ENCODE measurements at places on chromosomes 2 and 18. TPM values are rescaled to one million over a fixed set of nuclear protein-coding genes. Genes with fewer than 3 reads are reported as not detected.

The STK11IP gene
- 25.9 TPM for total RNA-seq

DNA sequence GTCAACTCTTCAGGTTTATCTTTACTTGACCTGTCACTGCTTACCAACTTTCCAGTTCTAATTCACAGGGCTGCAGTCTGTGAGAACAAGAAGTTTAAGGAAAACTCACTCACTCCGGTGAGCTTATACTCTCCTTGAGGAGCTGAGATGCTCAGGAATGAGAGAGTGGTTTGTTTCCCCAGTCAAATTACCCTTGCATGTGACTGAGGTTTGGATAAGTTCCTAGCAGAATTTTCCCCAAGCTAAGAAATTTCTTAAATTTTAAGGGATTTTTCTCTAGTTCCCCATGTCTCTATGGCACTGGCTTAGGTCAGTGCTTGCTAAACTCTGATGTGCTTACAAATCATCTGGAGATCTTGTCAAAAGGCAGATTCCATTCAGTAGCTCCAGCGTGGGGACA is 12.8 kb upstream of the CCDC85A start:
- DNase-seq = no peak

DNA sequence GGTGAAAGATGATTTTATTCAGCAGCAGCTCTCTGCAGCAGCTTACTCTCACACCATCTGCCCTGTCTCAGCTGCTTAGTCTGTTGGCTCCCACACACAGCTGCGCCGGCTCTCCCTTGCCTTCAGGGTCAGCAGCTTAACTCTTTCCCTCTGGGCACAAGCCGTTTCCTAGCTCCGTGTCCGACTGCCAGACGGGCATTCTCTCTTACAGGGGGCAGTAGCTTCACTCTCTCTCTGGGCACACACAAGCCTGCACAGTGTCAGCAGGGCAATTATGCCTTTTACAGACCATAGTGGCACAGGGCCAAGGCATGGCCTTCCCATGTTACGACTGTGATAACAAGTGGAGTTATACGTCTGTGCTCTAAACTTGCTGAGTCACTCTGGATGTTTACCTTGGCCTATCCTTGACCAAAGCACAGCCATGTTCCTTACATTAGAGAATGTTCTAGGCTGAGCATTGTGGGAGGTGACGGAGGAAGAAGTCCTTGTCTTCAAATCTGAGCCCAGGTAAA is 31.7 kb downstream of the PCARE start:
- DNase-seq = no peak

DNA sequence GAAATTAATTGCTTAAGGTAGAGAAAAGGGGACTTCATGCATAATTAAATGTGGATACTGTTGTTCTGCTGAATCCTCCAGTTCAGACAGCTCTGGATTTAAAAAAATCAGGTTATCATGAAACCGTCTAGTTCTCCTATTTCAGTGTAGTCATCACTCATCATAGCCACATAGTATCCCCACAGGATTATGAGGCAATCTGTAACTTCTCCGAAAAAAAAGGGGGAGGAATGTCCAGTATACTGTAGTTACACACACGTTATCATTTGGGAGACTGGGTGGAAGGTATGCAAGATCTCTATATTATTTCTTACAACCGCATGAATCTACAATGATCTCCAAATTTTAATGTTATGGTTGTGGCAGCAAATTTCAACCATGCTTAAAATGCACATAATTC is 114.0 kb downstream of the HIBCH start:
- no peak for DNase-seq

GRCh38 chr2:145064511-145064910 is 544.6 kb upstream of the ZEB2 start:
- no peak for DNase-seq

The BABAM2 gene
- total RNA-seq = 37.4 TPM

DNA sequence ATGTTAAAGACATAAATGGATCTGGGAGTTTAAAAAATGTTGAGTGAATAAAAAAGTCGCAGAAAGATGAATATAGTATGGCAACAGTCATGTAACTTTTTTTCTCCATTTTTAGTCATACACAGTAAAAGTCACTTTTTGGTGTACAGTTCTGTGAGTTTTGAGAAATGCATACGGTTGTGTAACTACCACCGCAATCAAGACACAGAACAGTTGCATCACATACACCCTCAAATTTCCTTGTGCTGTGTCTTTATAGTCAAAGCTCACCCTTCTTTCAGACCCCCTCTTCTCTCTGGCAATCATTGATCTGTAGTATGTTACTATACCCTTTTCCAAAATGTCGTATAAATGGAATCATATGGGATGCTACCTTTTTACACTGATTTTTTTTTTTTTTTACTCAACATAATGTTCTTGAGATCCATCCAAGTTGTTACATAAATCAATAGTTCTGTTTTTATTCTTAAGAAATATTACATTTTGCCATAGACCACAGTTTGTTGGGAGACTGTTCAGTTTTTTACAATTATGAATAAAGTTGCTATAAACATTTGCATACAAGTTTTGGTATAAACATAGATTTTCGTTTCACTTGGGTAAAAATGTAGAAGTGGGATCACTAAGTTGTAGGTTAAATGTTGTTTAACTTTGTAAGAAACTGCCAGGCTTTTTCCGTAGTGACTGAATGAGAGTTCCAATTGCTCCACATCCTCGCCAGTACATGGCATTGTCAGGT is 35.4 kb upstream of the AGFG1 start:
- DNase-seq = no peak

DNA sequence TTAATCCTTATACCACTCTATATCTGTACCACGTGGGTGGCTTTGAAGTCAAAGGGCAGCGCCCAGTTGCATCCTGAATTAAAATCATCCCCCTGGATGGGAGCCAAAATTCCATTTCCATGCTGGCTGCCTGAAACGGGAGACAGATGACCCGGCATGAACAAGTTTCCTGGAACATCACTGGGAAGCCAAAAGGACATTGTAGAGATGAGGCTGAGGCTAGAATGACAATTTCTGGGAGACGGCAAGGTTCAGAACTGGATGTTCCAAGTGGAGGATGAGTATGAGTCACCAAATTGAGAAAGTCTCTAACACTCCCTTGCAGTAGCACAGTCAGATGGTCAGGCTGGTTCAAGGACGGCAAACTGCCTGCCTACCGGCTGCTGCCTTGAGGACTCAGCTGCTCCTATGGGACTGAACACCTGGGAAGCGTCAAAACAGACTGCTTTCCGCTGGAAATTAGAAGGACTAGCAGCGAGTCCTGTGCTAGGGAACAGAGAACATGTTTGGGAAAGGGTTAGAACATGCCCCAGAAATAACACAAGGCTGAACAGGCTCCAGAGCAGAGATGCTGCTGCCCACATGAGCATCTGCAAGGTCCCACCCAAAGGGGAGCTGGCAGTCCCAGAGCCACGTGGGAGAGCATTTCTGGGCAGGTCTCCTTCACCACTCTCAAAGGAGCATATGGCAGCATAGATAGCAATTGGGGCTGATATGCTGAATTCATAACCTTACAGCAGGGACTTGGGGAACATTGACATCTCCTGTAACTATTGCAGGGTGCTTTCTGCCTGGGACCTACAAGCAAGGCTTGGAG is 32.0 kb downstream of the YPEL5 start:
- no peak for DNase-seq

The TRIM43 gene
- total RNA-seq = not detected

DNA sequence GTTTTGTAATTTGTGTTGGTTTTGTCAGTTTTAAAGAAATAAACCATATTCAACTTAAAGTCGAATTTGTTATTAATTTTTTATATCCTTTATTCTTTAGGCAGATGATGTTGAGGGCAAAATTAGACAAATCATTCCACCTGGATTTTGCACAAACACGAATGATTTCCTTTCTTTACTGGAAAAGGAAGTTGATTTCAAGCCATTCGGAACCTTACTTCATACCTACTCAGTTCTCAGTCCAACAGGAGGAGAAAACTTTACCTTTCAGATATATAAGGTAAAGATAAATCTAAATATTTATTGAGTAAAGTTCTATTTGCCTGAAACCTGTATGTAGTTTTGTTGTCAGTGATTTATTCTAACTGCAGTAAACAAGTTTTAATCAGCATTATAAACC is 34.5 kb upstream of the METAP1D start:
- no peak for DNase-seq

- no peak for DNase-seq
Measured at GRCh38 chr18:72160510-72161445, 383.4 kb downstream of the CBLN2 start.

All from T-cell (primary cell).